ENCODE measurements at places on chromosomes 7 and 10. TPM values are rescaled to one million over a fixed set of nuclear protein-coding genes. Genes with fewer than 3 reads are reported as not detected.

DNA sequence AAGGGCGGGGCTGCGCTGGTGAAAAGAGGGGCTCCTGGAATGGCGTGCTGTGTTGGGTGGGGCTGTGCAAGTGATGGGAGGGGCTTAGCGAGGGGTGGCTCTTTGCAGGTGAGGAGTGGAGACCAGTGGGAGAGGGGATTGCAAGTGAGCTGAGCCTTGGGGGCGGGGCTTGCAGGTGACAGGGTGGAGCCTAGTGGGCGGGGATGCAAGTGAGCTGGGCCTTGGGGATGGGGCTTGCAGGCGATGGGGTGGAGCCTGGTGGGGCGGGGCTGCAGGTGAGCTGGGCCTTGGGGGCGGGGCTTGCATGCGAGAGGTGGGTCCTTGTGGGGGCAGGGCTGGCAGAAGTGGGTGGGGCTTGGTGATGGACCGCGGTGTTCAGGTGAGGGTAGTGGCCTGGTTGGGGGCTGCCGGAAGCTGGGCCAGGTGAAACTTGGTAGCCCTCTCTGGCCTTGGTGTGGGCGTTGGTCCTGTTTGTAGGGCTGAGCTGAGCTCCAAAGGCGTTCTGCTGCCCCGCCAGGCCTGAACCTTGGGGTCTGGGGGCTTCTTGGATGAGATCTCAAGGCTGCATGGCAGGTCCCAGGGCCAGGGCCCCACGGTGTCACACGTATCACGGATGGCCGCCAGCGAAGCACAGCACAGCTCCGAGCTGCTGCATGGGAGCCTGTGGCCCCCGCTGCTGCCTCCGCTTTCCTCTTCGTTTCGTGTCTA lies 743 bp upstream of the PITRM1 start:
- peaks cover 7% of the 10 kb centered on the region for H3K27me3 ChIP-seq
- H3K4me1 ChIP-seq: 0 out of 2 replicates have a peak, but pooled peaks cover 1% of the 10 kb centered on the region
- no peak overlapping the region for H3K27ac ChIP-seq
- no peak for DNase-seq
- peak overlapping the region; percentile 45 for H3K4me3 ChIP-seq

- H3K4me3 ChIP-seq: no peak overlapping the region
- no peaks in the 10 kb centered on the region for H3K36me3 ChIP-seq
- DNase-seq: no peak
Measured at GRCh38 chr7:12570168-12570533, 369 bp upstream of the SCIN start.

- no peaks in the 10 kb centered on the region for H3K4me1 ChIP-seq
- H3K27me3 ChIP-seq: no peaks in the 10 kb centered on the region
- no peak overlapping the region for H3K27ac ChIP-seq
- H3K36me3 ChIP-seq: no peaks in the 10 kb centered on the region
- H3K4me3 ChIP-seq: no peak overlapping the region
Measured at GRCh38 chr10:64468219-64468618, 947.0 kb downstream of the REEP3 start.

DNA sequence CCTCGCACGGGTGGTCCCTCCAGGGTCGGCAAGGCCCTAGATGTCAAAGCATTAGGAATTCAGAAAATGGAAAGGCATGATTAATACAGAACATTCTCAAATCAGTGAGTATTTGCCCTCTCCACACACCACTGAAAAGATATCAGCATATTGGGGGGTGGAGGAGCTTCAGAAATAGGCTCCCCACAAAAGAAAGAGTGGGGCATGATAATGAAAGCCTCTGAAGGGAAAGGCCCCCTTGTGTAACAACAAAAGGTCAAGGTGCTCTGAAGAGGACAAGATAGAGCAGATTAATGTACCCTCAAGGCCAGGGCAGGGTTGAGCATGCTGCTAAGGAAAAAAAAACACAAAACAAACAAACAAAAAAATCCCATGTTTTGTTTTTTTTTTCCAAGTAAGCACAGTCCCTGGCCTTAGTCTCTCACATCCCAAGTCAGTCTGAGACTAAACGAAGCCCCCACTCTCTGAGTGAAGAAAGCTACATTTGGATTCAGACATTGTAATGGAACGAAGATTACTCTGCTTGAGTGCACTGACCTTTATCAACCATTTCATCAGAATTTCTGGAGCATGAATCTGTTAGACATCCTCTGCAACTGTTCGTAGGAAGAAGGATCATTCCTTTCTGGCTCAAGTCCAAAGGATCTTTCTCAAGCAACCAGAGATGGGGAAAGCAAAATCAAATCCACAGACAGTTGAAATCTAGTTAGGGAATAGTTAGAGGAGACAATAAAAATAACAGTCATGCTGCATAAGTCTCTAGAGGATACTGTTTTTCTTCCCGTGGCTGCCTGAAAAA lies 27.4 kb upstream of the DGKI start:
- no peaks in the 10 kb centered on the region for H3K27me3 ChIP-seq
- peaks cover 14% of the 10 kb centered on the region for H3K4me1 ChIP-seq
- H3K27ac ChIP-seq: peak overlapping the region; percentile 31
- peaks cover 39% of the 10 kb centered on the region for H3K36me3 ChIP-seq
- no peak overlapping the region for H3K4me3 ChIP-seq

DNA sequence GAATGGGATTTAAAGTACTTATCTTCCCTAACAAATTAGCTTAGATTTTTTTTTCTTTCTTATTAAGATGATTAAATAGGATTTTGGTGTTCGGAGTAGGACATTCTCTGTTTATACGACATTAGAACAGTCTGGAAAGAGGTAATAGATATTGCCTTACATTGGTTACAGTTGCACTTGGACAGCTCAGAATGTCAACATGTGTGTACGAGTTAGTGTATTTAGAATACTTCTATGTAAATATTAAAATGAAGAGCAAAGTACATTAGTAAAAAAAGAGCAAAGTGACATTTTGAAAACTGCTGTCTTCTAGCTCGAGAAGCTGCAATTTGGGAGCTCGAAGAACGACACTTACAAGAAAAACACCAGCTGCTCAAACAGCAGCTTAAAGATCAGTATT lies 51.5 kb downstream of the SLK start:
- no peak overlapping the region for H3K27ac ChIP-seq
- H3K36me3 ChIP-seq: peaks cover 28% of the 10 kb centered on the region
- DNase-seq: no peak

DNA sequence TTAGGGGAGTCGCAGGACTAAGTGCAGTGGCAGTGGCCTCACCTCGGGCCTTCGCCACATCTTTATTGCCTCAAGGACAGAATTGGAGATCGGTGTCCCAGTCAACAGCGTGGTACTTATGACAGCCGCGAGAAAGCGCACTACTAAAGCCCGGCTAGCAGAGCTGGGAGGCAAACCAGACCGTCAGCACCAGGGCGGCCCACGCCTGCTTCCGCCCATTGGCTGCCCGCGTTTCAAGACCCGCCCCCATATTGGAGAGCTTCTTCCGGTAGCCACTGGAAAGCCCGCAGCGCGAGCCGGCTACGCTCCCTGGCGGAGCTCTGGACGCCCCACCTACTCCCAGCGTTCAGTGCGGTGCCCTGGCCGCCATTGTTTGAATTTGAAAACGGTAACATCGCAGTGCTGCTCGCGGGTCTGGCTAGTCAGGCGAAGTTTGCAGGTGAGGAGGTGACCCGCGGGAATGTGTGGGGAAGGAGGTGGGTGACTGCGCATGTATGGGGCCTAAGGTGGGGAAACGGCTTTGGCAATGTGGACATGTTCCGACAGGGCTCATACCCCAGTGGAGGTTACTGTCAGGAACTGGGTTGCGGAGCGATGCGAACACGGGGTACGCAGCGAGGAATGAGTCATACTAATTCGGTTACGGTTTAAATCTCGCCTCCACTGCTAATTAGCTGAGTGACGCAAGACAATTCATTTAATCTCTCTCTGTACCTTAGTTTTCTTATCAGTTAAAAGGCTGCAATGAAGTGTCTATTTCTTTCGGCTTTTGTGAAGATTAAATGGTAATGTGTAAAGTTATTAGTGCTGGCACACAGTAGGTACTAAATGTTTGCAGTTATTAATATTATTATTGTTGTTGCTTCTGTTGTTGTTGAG lies at the start of gene KIF20B:
Gene KIF20B (plus strand): TSS at position 349 of the 879 bp plus-strand sequence. CDS start 3,705 bp downstream, outside the sequence.
- H3K4me1 ChIP-seq: peaks cover 2% of the 10 kb centered on the region
- H3K36me3 ChIP-seq: no peaks in the 10 kb centered on the region
- DNase-seq: peak; percentile 95
- peak within 1 kb of the TSS; percentile 77 for H3K4me3 ChIP-seq
- peak within 1 kb of the TSS; percentile 90 for H3K27ac ChIP-seq

- no peaks in the 10 kb centered on the region for H3K4me1 ChIP-seq
- H3K4me3 ChIP-seq: no peak overlapping the region
- H3K36me3 ChIP-seq: no peaks in the 10 kb centered on the region
Measured at GRCh38 chr7:67637023-67637358, 640.4 kb downstream of the TYW1 start.

DNA sequence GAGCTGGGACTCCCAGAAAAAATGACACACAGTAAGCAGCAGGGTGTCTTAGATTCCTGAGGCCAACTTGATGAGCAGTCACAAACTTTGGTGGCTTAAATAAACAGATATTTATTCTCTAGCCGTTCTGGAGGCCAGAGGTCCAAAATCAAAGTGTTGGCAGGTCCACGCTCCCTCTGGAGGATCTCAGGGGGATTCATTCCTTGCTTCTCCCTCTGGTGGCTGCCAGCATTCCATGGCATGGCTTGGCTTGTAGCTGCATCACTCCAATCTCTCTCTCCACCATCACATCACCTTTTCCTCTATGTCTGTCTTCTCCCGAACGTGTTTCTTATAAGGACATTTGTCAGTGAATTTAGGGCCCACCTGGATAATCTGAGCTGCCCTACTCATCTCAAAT lies 98.4 kb downstream of the OSBPL3 start:
- H3K27me3 ChIP-seq: no peaks in the 10 kb centered on the region
- no peak for DNase-seq
- peaks cover 4% of the 10 kb centered on the region for H3K4me1 ChIP-seq
- H3K4me3 ChIP-seq: no peak overlapping the region
- no peaks in the 10 kb centered on the region for H3K36me3 ChIP-seq
- no peak overlapping the region for H3K27ac ChIP-seq

DNA sequence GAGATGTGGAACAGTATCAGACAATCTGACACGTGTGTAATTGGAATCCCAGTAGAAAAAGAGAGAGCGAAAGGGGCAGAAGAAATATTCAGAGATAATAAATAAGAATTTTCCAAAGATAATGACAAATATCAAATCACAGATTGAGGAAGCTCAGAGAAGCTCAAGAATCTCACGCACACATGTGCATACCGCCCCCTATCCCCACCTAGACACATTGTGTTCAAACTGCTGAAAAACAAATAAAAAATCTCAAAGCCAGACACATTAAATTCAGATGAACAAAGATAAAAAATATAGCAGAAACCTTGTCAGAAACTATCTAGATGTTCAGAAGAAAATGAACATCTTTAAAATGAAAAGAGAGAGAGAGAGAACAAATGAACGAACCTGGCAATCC lies 17.2 kb downstream of the SFR1 start:
- no peak overlapping the region for H3K4me3 ChIP-seq
- DNase-seq: no peak
- H3K27me3 ChIP-seq: peaks cover 15% of the 10 kb centered on the region
- H3K4me1 ChIP-seq: no peaks in the 10 kb centered on the region
- H3K27ac ChIP-seq: no peak overlapping the region

GRCh38 chr7:64872351-64873154 lies 30.5 kb upstream of the ZNF273 start:
- H3K27ac ChIP-seq: no peak overlapping the region
- no peak for DNase-seq
- H3K36me3 ChIP-seq: no peaks in the 10 kb centered on the region

DNA sequence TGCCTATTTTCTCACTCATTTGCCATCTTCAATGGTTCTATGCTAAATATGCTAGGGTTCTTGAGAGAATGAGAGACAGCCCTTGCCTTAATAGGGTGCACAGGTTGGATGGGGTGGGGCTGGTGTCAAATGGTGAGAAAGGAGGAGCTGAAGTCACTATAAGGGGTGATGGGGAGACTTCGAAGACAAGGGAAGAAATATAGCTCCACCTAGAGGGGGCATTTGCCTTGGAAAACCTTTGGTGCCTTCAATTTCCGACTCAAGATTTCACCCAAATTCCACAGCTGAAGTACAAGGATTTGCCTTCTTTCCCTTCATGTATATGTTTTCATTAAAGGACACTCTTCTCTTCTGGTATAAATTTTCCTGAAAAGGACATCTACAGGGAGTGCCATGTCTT lies 5.6 kb downstream of the PTN start:
- H3K27ac ChIP-seq: no peak overlapping the region
- no peaks in the 10 kb centered on the region for H3K27me3 ChIP-seq
- no peak overlapping the region for H3K4me3 ChIP-seq

DNA sequence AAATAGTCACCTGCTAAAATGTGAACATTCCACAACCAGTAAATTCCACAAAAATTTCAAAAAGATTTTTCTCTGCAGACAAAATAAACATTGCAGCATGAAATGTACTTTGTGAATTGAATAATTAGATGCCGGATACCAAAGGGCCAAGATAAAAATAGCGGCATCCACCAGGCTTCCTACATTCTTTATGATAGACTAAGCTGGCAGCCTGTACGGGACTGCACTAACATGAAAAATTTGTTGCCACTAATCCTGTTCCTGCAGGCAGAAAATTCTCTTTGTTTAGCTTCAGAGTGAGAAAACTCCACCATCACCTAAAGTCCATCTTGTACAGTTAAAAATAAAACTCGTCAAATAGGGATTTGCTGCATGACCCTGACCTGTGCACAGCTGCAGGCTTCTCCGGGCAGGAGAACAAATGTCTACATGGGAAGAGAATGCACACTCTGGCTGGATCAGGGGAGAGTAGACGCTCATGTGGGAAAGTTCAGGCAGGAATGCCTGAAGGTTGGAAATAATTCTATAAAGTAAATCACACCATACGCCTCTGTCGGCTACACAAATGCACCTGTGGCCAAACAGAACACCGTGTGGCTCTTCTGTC lies 15.6 kb upstream of the ADO start:
- H3K4me1 ChIP-seq: no peaks in the 10 kb centered on the region
- DNase-seq: peak; percentile 22
- H3K36me3 ChIP-seq: no peaks in the 10 kb centered on the region

Gene ST8SIA6
- 0.10 TPM for polyA plus RNA-seq

Gene TLX1
- not detected for polyA plus RNA-seq

Gene GRIFIN
- polyA plus RNA-seq: not detected

Gene CFTR
- polyA plus RNA-seq: 0.21 TPM

Gene PKD2L1
- polyA plus RNA-seq: not detected

Gene CALHM1
- not detected for polyA plus RNA-seq

Gene TMEM176A
- polyA plus RNA-seq: not detected

Gene SPAG6
- not detected for polyA plus RNA-seq

Gene NPSR1
- not detected for polyA plus RNA-seq

Data from IMR-90 (cell line).